ENCODE measurements at places on chromosomes 4 and X. TPM values are rescaled to one million over a fixed set of nuclear protein-coding genes. Genes with fewer than 3 reads are reported as not detected.
A peak's percentile ranks its signal among the peaks of the same experiment; 100 is the strongest.

Gene SAGE1
- total RNA-seq = not detected

Gene ALAS2
- total RNA-seq = not detected

Gene SULT1E1
- total RNA-seq = not detected

Gene IL2
- total RNA-seq = 233 TPM

Gene ADH7
- total RNA-seq = not detected

DNA sequence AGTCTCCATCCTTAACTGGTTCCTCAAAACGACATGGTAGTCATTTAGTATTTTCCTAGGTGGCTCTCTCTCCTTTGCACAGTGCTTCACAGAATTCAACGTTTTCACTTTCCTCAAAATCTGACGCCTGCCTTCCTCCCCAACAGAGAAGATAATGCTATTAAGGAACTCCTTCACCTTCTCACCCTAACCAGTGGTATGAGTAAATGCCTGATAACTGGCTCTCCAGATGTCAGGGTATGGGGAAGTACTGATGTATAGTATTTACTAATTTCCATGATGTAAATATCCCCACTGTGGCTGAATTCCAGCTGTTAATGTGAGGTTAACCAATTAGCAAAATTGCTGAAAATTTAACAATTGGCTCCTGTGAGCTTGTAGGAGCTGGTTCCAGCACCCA, 28.8 kb upstream of the NSUN7 start:
- H3K4me3 ChIP-seq = no peak overlapping the region
- ATAC-seq = no peak
- H3K27me3 ChIP-seq = no peaks in the 10 kb centered on the region
- H3K27ac ChIP-seq = no peak overlapping the region
- peaks cover 5% of the 10 kb centered on the region for H3K4me1 ChIP-seq

- H3K4me3 ChIP-seq = no peak overlapping the region
- H3K27me3 ChIP-seq = no peaks in the 10 kb centered on the region
- no peaks in the 10 kb centered on the region for H3K36me3 ChIP-seq
Measured at GRCh38 chrX:116930311-116930710, 467.5 kb upstream of the CT83 start.

GRCh38 chr4:98951710-98952109, 22.8 kb upstream of the EIF4E start:
- no peak for ATAC-seq
- no peaks in the 10 kb centered on the region for H3K36me3 ChIP-seq
- H3K27me3 ChIP-seq = peaks cover 11% of the 10 kb centered on the region
- H3K4me1 ChIP-seq = no peaks in the 10 kb centered on the region

GRCh38 chr4:65819192-65819591, 148.9 kb upstream of the EPHA5 start:
- H3K27me3 ChIP-seq = no peaks in the 10 kb centered on the region
- no peak overlapping the region for H3K27ac ChIP-seq
- H3K4me3 ChIP-seq = no peak overlapping the region
- no peaks in the 10 kb centered on the region for H3K36me3 ChIP-seq

- H3K4me1 ChIP-seq = peaks cover 41% of the 10 kb centered on the region
- peaks cover 97% of the 10 kb centered on the region for H3K36me3 ChIP-seq
- H3K27me3 ChIP-seq = no peaks in the 10 kb centered on the region
- ATAC-seq = peak; percentile 60
Measured at GRCh38 chrX:2628751-2629315, 62.3 kb upstream of the CD99 start.
